ENCODE measurements at places on chromosomes 7 and 10.

DNA sequence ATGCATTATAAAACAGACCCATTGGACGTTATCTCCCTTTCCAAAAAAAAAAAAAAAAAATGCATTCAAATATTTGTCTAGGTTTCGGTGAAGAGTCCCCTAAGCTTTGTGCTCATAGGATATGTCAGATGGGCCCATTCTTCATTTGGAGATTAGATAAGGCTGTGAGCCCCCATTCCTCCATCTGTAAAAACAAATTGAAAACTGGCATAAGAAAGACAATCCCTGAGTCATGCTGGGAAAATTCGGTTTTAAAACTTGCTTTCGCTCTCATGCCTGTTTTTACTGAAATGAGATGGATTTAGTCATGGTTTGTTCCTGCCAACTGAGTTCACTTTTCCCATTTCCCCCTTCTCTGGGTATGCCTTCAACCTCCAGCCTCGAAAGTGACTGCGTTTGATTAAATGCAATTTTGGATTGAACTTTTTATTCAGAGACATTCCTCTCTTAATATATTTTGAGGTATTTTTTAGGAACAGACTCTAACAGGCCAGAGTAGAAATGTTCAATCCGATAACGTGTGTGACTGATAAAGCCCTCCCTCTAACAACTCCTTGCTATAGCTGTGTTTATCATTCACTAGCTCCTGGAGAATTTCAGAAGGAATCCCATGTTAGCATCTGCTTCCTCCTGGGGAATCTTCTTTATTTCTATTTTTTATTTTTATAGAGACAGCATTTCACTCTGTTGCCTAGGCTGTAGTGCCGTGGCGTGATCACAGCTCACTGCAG lies 190.9 kb upstream of the LYZL2 start:
- no peak for DNase-seq

- no peak for DNase-seq
Observed at GRCh38 chr10:132479024-132479602, 58.5 kb upstream of the INPP5A start.

DNA sequence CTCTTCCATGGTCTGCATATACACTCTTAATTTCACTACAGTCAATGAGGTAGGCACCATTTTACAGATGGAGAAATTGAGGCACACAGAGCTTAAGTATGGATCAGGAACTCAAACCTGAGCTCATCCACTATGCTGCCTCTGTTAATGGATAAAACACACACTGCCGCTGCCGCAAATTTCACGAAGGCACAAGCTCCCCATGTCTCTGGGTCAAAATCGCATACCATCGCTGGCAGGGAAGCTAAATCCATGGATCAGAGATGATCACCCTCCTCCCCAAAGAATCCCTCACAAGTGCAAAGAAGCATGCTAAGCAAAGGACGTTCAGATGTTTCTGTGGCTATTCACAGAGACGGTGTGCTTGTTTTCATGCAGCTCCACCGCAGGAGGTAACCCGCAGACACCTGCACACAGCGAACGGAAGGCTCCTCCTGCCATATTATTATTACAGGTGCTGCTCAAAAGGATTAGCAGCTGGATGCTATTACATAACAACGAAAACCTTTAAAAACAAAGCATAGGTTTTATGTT lies 109.3 kb downstream of the UBE2H start:
- DNase-seq = no peak

DNA sequence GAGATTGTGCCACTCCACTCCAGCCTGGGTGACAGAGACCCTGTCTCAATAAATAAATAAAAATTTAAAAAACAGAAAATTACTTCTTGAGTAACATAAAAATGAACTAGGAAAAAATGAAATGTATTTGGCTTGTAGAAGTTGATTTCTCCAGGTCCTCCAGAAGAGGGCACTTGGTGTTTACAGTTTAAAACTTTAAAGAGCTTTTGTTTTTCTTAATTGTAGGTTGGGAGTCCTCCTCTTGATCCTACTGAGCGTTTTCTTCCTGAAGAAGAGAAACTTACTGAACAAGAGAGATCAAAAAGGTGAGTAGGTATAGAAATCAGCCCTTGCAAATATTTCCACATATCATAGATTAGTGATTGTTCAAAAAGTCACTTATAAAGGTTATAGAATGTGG lies 16.2 kb downstream of the KIFBP start:
- DNase-seq = no peak
